ENCODE measurements at places on chromosomes 7 and 10.

- DNase-seq = no peak
Observed at GRCh38 chr10:52210161-52210560, 103.9 kb upstream of the DKK1 start.

DNA sequence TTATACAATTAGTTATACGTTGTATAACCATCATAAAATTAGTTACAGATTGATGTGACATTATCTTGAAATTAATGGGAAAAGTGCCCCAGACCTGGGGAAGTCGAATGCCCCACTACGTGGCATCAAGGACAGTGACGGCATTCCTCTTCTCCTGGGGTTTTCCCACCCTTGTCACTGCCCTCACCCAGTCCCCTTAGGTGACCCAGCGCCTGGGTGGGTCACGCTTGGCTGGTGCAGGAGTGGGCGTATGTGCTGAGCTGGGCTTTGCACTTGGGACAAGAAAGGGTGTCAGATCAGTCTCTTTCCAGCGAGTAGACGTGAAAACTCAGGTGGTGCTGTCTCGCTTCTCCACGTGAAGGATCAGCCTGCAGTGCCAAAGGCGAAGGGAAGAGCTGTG is 7.6 kb downstream of the FOXK1 start:
- DNase-seq = no peak

DNA sequence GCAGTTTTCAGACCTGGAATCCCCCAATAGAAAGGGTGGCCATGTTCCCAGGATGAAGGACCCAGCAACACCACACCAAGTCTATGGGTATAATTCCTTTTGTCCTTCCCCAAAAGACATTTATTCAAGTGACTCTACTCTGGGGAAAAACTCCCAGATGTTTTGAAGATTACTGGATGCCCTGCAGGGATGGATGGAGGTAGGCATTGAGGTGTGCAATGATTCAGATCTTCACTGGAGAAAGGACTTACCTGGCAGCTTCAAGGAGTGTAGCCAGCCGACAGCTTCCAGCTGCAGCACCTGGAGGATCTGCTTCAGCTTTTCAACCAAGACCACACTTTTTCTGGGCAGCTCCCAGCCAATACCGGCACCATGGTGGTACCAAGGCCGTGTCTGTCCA is 172.0 kb downstream of the BAMBI start:
- no peak for DNase-seq

GRCh38 chr10:71126432-71126831 is 85.9 kb upstream of the UNC5B start:
- no peak for DNase-seq
